ENCODE measurements at places on chromosomes 3 and 15.

DNA sequence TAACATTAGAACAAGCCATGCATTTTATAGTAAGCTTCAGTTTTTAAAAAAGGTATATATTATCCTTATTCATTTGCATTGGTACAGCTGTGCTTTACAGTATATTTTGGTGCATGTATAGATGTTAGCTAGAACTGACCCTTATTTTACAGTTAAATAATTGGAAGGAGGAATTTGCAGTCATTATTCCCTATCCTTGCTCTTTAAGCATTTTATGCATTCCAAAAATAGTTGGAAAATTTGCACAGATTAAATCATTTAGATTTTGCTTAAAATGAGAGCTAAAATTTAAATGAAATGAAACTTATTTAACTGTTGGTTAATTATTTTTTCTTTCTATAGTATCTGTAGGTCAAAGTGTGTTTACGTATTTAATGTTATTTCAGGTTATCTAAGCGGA is 667.1 kb downstream of the NAALADL2 start:
- DNase-seq: no peak

GRCh38 chr15:71323584-71323983 is 208.3 kb downstream of the THSD4 start:
- no peak for DNase-seq

DNA sequence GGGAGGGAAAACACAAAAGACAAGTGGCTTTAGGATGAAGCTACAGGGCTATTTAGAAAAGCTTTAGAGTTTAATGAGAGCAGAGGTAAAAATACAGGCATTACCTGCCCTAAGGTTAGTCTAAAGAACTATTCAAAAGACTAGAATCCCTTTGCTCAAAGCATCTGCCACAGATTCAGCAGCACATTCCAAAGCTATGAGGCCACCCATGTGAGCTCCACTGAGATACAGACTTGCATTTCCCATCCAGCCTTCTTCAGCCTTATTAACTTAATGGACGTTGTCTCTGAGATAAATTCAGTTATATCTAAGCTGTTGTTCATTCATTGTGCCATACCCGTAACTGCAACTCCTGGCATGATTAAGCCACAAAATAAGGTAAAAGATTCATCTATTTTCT is 25.4 kb downstream of the CXCR6 start:
- DNase-seq: no peak

DNA sequence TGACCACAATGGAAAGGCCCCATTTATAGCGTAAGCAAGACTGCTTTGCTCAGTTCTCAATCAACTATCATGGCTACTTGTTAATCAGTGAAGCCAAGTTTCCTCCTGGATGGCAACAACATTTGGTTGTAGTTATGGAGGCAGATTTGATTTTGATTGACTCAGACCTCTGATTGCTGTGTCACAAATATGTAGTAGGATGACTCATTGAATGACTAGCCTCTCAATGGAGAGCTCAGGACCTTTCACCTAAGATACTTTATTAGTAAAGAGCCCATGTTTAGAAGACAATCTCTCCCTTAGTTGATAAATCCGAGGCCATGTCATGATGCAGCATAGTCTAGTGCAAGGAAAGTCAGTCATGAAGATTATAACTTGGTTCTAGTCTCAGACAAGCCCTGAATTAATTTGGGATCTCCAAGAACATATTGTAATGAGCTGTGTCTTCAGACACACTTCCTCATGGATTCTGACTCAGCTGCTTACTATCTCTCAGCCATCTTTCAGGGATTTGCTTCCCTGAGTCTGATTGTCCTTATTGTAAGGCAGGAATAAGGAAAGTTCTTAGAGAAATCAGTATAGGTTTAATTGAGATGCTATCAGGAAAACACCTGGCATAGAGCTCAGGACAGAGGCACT is 397.4 kb upstream of the TMCO5A start:
- DNase-seq: no peak

- DNase-seq: peak; percentile 70
Observed at GRCh38 chr3:126654571-126655383, at the start of gene TXNRD3. TXNRD3 (minus strand) TSS chr3:126655124.

DNA sequence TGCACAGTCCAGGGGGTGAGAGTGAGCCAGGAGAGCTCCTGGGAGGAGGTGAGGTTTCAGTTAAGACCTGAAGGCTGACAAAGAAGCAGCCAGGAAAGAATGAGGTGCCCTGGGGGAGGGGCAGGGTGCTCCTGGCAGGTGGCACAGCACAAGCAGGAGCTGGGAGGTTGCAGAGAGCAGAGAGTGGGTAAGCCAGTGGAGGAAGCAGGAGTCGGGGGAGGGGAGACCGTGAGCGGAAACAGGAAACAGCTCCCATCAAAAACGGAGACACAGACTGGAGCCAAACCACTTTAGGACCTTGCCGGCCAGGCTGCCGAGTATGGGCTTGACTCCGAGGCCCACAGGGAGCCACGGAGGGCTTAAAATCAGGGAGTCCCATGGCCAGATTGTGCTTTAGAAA is 12.1 kb upstream of the FBLN2 start:
- no peak for DNase-seq

- no peak for DNase-seq
Observed at GRCh38 chr3:152026033-152026556, 152.7 kb downstream of the SUCNR1 start.

- DNase-seq: peak; percentile 44
Observed at GRCh38 chr15:22888120-22888859, 49.8 kb downstream of the NIPA2 start.

- no peak for DNase-seq
Observed at GRCh38 chr3:173993299-173993698, 595.8 kb downstream of the NLGN1 start.

DNA sequence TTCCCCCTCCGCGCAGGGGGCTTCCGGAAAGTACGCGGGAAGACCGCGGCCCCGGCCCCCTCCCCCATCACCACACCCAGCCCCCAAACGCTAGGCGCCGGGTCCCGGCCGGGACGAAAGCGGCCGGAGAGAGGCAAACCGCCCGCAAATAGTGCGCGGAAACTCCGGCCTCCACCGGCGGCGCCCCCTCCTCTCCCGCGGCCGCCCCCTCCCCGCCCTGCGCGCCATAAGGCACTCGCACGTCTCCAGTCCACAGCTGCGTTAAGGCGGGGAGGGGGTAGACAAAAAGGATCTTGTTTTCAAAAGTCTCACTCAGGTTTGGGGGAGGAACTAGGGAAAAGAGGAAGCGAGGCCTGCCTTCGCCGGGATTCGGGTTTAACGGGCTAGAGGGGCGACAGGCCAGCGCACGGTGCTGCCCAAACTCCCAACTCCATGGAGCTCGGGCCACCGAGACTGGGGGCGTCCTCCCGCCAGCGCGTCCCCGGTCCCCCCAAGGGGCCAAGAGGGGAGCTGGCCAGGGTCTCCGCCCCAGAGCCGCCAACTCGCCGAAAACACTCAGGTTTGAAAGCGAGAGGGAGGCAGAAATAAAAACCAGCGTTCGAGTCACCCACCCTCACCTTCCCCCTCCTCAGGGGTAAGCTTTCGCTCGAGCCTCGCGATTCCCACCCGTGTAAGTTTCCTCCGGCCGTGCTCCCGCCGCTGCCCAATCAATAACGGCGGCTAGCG is 1.8 kb downstream of the ANP32A start:
- peak; percentile 59 for DNase-seq

- DNase-seq: no peak
Observed at GRCh38 chr3:31013843-31014242, 119.4 kb upstream of the GADL1 start.

GRCh38 chr3:119944091-119944490 is 150.2 kb downstream of the GSK3B start:
- no peak for DNase-seq

DNA sequence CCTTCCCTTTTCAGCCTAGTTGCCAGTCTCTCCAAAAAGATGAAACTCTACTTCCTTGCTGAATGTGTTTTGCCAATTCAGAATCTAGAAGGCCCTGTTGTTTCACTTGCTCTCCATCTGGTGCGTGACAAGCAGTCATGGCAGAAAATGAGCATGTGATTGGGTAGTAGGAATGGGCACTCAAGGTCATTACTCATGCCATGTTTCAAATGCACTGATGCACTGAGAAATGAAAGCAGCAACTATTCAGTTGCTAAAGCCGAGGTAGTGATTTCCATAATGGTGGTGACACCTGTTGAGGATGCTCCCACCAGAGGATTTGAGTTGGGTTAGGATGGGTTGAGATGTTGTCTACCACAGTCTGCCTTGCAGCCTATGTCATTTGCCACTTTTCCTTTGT is 12.7 kb downstream of the ZBTB38 start:
- no peak for DNase-seq

GRCh38 chr3:12557473-12558100 is 700 bp downstream of the MKRN2 start:
- DNase-seq: peak; percentile 41

GRCh38 chr3:82163907-82164520 is 402.6 kb upstream of the GBE1 start:
- peak; percentile 9 for DNase-seq

GRCh38 chr15:37880009-37880834 is 54.2 kb upstream of the TMCO5A start:
- DNase-seq: peak; percentile 27

DNA sequence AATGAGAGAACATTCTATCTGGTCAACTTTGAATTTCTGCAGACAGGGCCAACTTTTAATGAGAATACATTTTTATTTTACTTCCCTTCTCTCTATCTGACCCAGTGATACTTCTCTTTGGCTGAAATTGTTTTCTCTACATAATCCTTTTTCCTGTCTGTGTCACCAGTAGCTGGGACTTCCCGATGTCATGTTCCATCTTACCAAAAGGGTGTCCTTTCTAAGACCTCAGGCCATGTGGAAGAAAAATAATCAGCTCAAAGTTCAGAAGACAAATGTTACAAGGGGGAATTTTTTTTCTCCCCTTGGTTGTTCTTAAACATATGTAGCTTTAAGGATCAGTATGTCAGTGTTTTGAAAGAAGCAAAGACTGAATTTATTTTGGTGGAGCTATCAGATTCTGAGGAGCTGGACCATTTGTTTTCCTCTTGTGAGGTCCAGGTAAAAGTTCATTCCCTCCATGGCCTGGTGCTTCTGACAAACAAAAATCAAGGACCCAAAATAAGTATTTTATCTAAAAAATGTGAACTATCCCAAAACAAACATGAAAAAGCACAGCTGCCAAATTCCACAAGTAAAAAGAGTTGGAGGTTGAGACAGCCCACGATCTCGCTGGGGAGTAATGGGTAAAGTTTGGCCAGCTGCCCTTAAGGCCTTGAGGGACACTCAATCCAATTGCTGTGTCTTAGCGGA is 859.4 kb upstream of the NR2F2 start:
- DNase-seq: no peak

- DNase-seq: no peak
Observed at GRCh38 chr3:180290300-180290699, 253.6 kb upstream of the PEX5L start.

DNA sequence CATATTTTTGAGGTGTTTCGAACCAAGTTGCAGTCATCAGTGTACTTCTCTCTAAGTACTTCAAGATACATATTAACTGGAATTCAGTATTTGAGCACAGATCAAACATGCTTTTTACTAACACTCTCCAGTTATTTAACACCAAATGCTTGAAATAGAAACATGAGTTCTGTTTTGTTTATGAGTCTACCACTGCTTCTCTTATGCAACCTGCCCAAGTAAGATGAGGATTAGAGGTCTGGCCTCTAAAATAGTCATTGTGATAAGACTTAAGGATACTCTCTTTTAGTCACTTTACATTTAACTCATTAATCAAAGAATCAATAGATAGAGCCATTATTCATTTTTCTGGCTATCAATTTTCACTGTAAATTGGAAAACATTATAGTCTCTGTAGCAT is 156.2 kb upstream of the THRB start:
- DNase-seq: no peak

- DNase-seq: no peak
Observed at GRCh38 chr3:166029507-166029906, 192.3 kb upstream of the BCHE start.

- DNase-seq: no peak
Observed at GRCh38 chr3:102883515-102883914, 448.7 kb downstream of the ZPLD1 start.

DNA sequence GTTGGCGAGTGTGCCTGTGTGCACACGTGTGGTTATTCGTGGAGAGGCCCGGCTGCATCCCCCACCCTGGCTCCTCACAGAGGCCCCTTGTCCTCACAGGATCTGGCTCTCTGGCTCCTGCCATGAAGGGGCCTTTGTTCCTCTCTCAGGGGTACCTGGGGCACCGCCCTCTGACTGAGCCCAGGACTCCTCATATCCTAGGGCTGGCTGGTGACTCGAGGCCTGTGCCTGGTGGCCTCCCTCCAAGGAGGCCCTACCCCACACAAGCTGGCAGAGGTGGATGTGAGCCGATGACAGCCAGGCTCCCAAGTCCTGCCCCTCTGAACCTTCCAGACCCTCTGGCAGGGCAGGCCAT is 10.0 kb downstream of the PRKCD start:
- DNase-seq: no peak

- peak; percentile 78 for DNase-seq
Observed at GRCh38 chr15:68559345-68560310, 19.2 kb upstream of the CORO2B start.

GRCh38 chr3:182957226-182957625 is 23.1 kb downstream of the DCUN1D1 start:
- no peak for DNase-seq

DNA sequence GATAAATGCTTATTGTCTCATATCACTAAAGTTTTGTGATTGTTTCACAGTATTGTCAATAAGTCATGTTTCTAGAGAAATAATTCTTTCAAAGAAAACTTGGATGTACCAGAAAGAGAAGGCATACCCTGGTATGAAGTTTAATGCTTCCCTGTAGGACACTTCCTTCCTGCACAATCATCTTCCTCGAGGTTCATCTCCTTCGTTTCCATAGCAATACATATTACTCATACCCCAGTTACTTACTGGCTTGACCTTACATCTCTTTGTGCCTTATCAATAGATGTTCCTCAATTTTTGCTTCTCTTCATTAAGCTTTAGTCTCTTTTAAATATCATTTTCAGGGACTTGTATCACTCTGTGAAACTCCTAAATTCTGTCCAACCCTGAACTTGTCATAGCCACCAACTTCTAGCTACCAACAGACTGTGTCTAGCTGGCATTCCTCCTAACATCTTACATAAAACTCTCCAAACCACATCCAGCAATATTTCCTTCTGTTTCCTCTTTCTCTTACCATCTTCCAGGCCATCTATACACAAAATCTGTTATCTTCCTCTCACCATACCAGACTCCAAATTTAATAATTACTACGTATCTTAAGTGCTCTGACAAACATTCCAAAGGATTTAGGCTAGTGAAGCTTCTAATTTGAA is 134.3 kb downstream of the GADL1 start:
- no peak for DNase-seq

- DNase-seq: no peak
Observed at GRCh38 chr3:17336291-17336690, 406.1 kb downstream of the TBC1D5 start.

- DNase-seq: no peak
Observed at GRCh38 chr3:62379321-62379798, 6.0 kb upstream of the FEZF2 start.

- no peak for DNase-seq
Observed at GRCh38 chr3:119318876-119319275, 24.7 kb downstream of the ARHGAP31 start.

DNA sequence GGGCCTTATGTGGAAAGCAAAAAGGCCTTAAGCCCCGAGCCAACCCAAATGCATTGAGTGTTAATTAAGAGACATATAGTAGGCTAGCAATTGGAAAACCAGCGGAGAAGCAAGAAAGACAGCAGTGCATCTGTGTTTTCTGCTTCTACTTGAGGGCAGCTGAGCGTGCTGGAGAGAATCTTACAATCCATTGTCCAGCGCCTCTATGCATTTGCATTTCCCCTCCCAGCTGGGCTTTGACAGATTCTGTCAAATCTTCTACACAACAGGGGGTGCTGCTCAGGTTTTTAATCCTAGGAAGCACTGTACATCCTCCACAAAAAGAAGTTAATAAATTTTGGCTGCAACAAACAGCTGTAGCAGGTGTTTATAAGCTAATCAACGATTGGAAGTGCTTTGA is 23.9 kb downstream of the SSR3 start:
- DNase-seq: no peak

- peak; percentile 35 for DNase-seq
Observed at GRCh38 chr15:58043192-58043903, 22.2 kb downstream of the ALDH1A2 start.
